ENCODE measurements at places on chromosomes 2 and 18.

GRCh38 chr18:62403120-62403519, 78.0 kb downstream of the TNFRSF11A start:
- DNase-seq: no peak

GRCh38 chr18:26335571-26336487, 109.6 kb downstream of the TAF4B start:
- no peak for DNase-seq

- DNase-seq: no peak
Observed at GRCh38 chr2:1053786-1054185, 103.1 kb downstream of the SNTG2 start.

DNA sequence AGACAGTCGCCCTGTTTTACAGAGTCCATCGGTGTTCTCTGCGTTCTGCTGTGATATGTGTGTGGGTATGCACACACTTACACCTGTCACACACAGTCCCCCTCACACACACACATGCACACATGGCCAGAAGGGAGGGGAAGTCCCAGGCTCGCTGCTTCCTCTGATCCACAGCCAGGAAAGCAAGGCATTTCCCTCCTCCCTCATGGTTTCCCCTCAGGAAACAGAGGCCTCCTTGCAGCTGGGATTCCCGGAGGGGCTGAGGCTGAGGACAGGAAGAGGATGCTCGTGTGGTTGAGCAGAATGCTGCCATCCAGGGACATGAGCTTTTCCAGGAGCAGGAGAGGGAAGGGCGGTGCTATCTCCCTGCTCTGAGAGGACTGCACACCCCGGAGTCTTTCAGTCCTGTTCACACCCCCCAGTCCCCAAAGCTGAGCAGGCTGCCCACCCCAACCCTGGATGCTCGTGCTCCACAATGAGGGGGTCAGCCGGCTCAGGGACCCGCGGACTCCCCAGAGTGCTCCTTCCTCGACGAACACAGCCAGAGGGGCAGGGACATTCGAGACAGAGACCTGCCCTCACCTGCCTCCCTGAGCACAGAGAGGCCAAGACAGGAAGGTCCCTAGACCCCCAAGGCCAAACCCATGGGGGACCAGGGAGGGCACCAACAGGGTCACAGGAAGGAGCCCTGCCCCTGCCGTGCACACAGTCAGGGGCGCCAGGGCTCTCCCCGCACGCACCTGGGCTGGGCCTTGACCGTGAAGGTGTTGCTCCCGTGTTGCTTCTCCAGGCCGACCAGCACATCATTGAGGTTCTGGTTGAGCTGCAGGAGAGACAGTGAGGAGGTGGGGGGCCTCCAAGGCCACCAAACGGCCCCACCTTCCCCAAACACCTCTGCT, 45.3 kb downstream of the BIN1 start:
- DNase-seq: peak; percentile 92

GRCh38 chr2:33670392-33670937, 71.4 kb upstream of the FAM98A start:
- no peak for DNase-seq

DNA sequence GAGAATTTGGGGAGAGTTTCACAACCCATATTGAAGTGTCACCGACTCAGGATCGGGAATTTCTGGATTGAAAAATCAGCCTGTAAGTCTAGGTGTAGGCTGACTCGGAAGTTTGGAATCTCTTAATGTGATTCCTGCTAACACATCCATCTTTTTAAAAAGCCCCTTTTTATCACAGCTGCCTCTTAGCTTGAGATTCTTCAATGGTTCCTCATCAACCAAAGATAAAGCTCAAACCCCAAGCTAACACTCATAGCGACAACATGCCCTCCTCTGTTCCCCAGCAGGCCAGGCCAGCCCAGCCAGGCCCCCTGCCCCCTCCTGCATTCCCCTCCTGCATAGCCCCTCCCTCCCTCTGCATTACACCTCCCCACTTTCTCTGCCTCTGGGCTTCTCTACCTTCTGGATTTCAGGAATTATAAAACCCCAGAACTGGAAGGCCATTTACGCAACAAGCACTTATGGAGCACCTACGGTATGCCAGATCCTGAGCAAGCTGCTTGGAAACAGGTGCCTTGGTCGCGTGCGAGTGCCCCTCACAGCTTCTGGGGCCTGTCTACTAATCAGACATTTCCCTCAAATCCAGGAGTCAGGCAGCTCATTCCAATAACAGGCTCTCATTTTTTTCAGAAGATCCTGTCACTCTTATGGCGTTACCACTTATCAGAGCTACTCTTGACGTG, 63.4 kb downstream of the EMX1 start:
- DNase-seq: no peak

GRCh38 chr2:159518321-159519005, 97.9 kb downstream of the BAZ2B start:
- no peak for DNase-seq

- DNase-seq: no peak
Observed at GRCh38 chr2:185284696-185285095, 453.9 kb upstream of the FSIP2 start.

DNA sequence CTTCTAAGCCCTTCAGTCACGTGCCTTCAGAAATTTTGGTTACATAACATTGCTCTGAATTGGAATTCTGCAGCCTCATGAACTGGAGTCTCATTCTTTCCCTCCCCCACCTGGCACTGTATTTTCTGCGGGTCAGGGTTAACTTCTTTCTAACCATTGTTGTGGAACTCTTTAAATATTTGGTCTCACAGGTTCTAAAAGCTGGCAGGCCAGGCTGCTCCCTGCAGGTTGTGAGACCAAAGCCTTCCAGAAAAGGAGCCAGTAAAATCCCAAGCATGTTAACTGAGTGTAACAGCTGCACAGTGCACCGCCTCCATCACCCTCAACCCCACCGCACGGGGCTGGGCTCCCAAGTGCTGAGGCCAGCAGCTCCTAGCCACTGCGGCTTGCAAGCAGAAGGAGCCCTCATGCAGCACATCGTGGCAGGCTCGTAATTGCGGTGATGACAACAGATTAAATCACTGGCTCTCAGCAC, 174.1 kb upstream of the ALPP start:
- DNase-seq: no peak

GRCh38 chr18:72935744-72936143, 68.0 kb upstream of the NETO1 start:
- DNase-seq: no peak

DNA sequence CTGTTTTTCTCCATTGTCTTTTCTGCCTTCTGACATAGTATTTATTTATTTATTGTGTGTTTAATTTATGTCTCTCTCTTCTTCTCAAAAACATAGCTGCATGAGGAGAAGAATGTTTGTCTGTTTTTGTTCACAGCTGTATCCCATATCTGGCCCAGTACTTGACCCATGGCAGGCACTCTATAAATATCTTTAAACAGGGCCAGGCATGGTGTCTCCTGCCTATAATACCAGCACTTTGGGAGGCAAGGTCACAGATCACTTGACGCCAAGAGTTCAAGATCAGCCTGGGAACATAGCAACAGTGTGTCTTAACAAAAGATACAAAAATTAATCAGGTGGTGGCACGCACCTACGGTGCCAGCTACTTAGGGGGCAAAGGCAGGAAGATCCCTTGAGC, 361.3 kb upstream of the KLHL29 start:
- no peak for DNase-seq

DNA sequence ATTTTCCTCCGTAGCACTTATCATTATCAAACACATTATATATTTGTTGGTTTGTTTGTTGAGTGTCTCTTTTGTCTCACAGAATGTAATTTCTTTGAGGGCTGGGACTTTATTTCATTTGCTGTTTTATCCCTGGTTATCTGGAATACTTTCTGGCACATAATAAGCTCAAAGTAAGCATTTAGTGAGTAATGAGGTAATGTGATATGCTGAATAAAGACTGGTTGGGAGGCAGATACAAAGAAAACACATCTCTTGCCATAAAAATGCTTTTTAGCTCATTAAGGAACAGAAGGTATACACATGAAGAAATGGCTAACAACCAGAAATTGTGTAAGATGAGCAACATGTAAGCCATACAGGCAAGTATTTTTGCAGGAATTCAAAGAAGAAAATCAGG, 1411.8 kb downstream of the LRP1B start:
- no peak for DNase-seq

GRCh38 chr2:188045016-188045415, 246.7 kb upstream of the GULP1 start:
- DNase-seq: no peak

- DNase-seq: no peak
Observed at GRCh38 chr18:63140997-63141777, 178.4 kb downstream of the BCL2 start.

DNA sequence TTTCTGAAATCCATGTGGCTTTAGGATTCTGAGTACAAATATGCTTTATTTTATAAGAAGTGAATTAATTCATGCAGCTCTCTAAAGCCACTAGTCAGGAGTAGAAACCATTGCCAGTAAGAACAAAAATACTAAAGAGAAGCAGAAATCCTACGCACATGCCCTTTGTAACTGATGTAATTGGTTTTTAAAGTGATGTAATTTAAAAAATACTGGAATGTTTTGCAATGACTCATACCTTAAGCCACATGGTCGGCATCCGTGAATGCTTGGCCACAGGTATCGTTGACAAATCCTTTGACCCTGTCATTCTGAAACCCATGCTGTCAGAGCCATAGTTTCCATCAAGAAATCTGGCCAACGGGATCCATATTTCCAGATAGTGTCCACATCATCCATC, 213.3 kb downstream of the ACKR3 start:
- peak; percentile 29 for DNase-seq

DNA sequence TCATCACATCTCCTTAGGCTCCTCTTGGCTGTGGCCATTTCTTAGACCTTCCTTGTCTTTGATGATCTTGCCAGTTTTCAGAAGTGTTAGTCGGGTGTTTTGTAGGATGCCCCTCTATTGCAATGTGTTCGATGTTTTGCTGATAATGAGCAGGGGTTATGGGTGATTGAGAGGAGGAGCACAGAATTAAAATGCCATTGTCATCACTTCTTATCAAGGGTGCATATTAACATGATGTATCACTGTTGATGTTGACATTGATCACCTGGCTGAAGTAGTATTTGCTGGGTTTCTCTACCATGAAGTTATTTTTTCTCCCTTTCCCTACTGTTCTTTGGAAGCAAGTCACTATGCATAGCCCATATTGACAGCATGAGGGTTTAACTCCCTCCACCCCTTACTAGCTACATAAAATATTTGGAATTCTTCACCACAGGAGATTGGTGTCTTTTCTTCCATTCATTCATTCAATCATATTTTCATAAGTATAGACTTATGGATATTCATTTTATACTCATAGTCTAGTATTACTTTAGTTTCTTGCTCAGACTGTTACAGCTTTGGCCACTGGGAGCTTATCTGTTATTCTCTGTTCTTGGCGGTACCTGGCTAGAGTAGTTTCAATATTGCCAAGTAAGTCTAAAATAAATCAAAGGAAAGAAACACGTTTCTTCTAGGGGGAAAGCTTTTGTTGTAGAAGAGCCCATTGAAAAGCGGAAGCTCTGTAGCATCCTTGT, 54.5 kb upstream of the TMEM87B start:
- no peak for DNase-seq

GRCh38 chr2:109120166-109120565, 8.8 kb upstream of the SH3RF3 start:
- DNase-seq: no peak

DNA sequence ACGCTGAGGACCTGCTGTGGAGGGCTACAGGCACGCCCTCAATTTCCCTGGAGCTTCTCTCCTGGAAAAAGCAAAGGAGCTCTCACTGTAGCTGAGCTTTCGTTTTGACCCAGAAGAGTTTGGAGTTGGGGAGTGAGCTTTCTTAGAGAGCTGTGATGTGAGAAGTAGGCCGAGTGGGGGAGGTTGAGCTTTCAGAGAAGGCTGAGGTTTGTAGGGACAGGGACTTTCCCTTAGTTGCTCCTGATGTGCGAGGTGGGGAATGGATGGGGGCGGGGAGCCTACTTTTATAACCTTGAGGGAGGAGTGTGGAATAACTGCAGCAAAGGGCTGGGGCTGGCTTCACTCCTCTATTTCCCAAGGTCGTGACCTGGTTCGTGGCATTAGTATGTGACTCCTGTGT, 47.1 kb downstream of the ZNF532 start:
- DNase-seq: peak; percentile 69

- peak; percentile 43 for DNase-seq
Observed at GRCh38 chr2:231890896-231891513, 35.2 kb downstream of the NPPC start.

GRCh38 chr2:234476766-234477165, 20.1 kb downstream of the ARL4C start:
- DNase-seq: no peak

GRCh38 chr2:109209412-109209811, 80.4 kb downstream of the SH3RF3 start:
- DNase-seq: peak; percentile 81

GRCh38 chr18:48800466-48800865, 150.3 kb downstream of the SMAD7 start:
- DNase-seq: no peak

DNA sequence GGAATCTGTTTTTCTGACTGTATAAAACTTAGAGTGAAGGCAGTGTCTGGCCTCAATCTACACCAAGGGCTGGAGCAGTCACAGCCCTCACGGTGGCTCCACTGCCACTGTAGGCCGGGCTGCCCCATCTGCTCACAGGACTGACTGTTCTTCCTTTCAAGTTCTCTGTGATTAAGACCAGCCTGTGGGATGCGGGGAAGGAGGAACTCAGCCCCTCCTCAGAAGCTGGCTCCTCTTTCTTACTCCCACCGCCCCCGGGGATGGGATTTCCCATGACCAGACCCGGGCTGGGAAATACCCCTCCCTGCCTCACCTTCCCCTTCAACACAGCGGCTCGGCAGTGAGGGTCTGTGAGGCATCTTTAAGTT, 106.0 kb downstream of the COPS8 start:
- DNase-seq: no peak

DNA sequence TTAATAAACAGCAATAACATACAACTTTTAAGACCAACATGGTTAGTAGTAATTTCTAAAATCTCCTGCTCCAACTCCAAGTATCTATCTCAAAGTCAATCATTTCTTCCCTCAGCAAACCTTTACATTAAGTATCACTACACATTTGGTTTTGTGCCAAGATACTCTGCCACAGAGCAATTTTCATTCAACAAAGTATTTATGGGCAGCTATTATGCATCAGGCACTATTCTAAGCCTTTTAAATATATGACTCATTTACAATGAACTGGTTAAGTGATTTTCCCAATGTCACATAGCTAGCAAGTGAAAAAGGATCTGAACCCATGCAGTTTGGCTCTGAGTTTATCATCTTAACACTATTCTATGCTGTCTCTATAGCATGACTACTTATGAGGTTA, 264.3 kb downstream of the NOL4 start:
- no peak for DNase-seq

- no peak for DNase-seq
Observed at GRCh38 chr2:43495727-43496126, 100.1 kb downstream of the THADA start.
